Kidney tubule cell (primary cell): ENCODE measurements at places on chromosomes 5 and 9.
A peak's percentile ranks its signal among the peaks of the same experiment; 100 is the strongest.

- no peak for DNase-seq
Measured at GRCh38 chr9:21751998-21752397, 50.4 kb upstream of the MTAP start.

DNA sequence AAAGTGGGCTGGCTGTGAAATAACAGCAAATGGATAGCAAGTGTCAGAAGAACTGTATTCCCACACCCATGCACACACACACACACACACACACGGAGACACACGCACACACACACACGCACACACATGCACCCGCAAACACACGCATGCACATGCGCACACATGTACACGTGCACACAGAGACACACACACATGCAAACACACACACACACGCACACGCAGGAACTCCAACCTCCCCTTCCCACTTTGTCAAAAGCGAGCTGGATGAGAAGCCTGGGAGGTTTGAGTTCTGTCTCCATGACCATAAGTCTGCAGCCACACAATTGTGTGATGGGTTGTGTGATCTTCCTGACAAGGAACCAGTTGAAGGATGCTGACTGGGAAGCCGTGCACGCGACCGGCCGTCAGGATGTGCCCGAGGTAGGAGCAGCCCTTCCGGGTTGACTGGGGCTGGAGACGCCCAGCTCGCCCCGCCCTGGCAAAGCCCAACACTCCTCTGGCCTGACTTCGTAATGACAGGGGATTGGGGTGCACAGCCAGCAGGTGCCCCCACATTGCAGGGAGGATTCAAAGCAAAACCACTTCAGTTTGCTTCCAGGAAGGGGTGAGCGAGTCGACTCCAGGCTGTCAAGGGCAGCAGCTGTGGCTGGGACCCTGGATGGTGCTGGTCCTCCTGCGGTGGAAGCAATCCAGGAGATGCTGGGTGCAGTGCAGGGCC lies 29.3 kb upstream of the NKD2 start:
- no peak for DNase-seq

DNA sequence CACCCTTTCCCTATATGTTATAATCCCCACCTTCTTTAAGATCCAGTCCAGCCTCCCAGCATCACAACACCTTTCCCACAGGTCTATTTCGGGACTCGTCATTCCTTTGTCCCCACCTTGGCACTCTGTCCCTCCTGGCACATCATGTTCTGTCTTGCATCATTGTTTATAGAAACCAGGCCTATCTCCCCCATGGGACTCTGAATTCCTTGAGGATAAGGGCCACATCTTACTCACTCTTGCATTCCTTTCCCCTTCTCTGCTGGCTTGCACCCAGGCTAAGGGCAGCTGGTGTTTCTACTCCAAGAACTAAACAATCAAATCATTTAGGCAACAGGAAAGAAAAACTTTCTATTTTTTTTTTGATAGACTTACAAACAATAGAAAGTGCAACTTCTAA lies 205.7 kb downstream of the AGTPBP1 start:
- peak; percentile 48 for DNase-seq

DNA sequence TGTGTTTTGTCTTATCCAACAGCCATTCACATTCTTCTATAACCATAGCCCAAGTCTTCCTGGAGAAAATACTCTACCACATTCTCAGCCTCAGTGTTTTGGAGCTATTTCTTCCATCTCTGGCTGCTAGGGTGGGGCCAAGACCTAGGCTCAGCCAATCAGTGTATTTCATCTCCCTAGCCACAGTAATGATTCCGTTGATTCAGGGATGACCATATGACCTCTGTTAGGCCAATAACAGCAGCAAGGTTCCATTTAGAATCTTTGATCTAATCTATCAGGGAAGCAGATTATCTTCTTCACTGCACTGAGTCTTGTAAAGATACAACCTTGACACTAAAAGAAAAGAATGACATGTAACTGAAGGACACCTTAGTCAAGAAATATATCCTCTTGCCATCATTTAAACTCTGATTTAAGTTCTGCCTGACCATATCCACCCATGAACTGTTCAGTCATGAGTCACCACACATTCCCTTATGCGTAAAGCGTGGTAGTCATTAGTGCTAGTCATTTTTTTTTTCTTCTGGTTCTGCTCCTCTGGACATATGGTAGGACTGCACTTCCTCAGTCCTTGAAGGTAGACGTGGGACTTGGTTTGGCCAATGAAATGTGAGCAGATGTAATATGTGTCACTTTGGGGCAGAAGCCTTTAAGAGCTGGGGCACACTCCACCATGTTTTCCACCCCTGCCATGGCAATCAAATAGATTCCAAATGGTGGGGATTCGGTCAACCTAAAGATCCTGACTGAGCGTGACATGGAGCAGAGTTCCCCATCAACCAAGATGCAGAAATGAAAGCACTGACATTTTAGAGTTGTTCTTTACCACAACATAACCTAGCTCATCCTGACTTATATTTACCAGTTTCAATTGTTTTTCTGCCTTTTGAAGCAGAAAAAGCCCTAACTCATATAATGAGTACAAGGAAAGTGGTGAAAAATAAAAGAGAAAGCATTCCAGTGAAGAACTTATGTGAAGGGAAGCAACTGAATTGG lies 12.7 kb upstream of the PRELID2 start:
- DNase-seq, result peak; percentile 83

DNA sequence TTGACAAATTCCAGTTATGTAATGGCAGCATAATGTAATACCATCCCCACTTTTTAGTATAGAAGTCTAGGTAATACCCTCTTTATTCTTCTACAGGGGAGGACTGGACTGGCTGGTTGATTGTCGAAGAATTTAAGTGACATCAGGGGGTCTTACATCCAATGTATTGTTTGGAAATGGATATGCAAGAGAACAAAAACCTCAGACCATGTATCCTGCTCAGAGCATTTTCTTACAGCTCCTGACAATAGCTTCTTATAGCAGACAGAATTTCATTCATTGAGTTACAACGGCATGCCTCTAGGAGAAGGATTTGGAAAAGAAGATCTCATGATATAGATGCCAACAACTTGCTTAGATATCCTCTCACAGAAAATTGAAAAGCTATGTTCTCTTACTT lies 2032.3 kb downstream of the EFNA5 start:
- DNase-seq, result no peak

- no peak for DNase-seq
Measured at GRCh38 chr5:13505326-13505725, 439.2 kb downstream of the DNAH5 start.

DNA sequence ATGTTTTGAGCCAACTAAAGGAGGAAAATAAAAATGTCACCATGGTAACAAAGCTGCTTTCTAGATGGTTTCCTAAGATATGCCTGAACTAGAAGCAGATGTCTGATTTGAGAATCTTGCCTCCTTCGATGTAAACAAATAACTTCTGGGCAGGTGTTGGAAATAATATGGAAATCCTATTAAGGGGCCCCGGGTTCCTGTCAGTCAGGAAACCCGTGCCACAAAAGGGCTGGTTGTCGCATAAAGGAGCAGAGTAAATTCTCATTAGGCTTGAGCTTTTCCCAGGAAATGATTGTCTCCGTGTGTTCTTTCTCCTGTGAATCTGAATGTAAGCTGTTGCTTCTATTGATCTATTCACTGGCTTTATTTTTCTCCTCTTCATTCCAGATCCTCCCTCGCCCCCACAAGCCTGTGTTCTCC lies 90.8 kb downstream of the TLE4 start:
- no peak for DNase-seq

DNA sequence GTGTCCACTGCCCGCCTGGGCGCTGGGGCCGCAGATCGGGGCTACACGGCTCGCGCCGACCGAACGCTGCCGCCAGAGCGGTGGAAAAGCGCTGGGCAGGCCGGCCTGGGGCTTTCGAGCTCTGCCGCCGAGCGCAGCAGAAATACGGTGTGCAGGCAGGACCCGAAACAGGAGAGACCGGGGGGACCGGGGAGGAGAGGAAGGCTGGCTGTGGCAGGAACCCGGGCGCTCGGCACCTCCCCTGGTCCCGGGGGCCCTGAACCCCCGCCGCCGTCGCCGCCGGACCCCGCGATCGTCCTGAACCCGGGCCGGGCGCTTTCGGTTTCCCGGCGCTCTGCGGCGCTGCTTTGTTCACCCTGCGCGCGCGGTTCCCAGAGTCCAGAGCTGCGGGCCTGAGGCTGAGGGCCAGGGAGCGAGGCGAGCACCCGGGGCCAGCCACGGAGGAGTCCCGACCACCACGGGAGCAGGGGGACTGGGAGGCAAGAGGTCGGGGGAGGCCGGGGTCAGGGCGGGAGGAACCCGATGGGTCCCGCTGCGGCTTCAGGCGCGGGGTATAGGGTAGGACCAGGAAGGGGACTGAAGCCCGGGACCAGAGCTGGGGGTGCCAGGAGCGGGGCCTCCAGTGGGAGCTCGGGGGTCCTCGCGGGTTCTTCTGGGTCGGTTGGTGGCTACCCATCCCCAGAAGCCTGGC lies 12.0 kb downstream of the IRX2 start:
- DNase-seq, result peak; percentile 38
